Neural progenitor cell (in vitro differentiated cells): ENCODE measurements at places on chromosomes 16 and 17.

GRCh38 chr16:52597073-52597771, 50.3 kb upstream of the TOX3 start:
- DNase-seq = no peak

DNA sequence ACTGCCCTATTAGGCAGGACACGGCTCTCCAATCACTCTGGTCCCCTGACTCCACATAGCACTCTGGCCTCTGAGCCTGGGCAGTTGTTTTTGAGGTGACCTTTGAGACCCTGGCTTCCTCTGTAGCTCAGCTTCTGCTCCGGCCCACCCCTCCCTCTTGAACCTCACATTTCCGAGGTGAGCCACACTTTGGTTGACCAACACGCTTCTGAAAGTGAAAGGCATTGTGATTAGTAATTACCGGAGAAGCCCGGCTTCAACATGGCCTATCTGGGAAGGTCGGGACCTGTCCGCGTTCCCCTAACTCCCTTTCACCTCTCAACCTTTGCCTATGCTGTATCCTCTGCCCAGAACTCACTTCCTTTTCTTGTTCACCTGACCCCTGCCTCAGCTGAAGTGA, 10.3 kb upstream of the ITGAX start:
- no peak for DNase-seq

- DNase-seq = peak; percentile 76
These were observed 1.5 kb downstream of the DLX3 start for GRCh38 chr17:49993423-49994060.

- DNase-seq = no peak
These were observed 8.2 kb downstream of the CAPN15 start for GRCh38 chr16:535446-536405.

- no peak for DNase-seq
These were observed 103.2 kb upstream of the SDK2 start for GRCh38 chr17:73747221-73748002.

DNA sequence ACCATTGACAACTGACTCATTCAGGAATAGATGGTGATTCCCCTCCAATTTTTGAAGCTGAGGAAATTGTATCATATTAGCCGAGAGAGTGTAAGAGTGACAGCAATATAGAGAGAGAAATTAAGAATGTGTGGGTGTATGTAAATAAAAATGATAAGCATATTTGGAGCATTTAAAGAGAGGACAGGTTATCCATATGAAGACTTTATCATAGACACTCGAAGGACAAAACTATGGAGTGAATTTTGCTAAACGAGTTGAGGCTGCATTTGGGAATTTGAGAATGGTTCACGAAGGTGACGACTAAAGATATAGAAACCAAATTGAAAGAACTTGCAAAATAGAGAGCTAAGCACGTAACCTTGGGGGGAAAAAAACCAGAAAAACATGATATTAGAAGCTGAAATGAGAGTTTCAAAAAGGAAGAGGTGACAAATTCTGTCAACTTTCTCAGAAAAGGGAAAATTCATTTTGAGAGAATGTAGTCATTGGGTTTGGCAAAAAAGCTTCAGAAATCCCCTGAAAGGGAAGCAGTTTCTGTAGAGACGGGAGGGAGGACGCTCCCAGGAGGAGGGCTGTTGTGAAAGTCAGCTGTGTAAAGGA, 129.7 kb downstream of the KCNJ2 start:
- DNase-seq = no peak

- DNase-seq = no peak
These were observed 490.2 kb upstream of the SALL1 start for GRCh38 chr16:51641191-51641765.

DNA sequence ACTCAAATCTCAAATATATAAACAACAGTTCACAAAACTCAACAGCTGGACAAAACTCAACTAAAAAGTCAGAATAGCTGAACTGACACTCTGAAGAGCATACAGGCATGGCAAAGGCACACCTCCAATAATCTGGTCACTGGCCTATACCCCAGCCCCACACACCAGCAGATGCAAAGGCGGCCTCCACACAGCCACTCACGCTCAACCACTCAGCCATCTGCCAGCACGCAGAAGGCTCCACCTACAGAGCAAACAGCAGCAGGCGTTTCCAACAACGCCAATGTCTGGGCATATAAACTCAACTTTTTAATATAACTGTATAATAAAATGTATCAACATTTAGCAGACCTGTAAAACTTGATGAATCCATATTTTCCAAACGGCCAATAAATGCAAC, 17.2 kb downstream of the USP7 start:
- DNase-seq = no peak

- no peak for DNase-seq
These were observed 6.5 kb upstream of the CCL23 start for GRCh38 chr17:36024106-36024869.

- DNase-seq = no peak
These were observed 1.0 kb upstream of the HOXB8 start for GRCh38 chr17:48615963-48616716.

DNA sequence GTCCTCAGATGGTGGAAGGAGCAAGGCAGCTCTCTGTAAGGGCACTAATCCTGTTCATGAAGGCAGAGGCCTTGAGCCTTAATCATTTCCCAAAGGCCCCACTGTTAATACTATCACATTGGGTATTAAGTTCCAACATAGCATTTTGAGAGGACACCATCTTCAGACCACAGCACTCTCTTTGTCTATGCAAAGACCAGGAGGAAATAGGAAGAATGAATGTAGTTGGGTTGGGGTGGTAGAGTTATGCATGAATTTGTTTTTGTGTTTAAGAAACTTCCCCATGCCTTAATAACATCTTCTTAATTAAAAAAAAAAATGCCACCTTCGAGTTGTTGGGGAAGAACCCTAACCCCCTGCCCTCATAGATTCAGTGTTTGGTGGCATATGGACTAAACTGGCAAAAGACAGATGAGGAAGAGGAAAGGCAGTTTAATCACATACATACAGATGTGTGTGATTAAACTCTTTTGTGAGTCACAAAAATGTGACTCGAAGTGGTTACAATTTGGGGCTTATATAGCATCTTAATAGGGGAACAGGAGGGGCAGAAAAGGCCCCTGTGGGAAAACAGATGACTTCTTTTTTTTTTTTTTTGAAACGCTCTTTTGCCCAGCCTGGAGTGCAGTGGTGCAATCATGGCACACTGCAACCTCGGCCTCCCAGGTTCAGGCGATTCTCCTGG, 35.0 kb upstream of the SLC5A10 start:
- DNase-seq = no peak

- DNase-seq = peak; percentile 64
These were observed 5.3 kb downstream of the RPL13 start for GRCh38 chr16:89565506-89566372.

- no peak for DNase-seq
These were observed 8.7 kb downstream of the C16orf87 start for GRCh38 chr16:46822270-46822669.

- no peak for DNase-seq
These were observed 2.9 kb upstream of the RNPS1 start for GRCh38 chr16:2270588-2271470.

DNA sequence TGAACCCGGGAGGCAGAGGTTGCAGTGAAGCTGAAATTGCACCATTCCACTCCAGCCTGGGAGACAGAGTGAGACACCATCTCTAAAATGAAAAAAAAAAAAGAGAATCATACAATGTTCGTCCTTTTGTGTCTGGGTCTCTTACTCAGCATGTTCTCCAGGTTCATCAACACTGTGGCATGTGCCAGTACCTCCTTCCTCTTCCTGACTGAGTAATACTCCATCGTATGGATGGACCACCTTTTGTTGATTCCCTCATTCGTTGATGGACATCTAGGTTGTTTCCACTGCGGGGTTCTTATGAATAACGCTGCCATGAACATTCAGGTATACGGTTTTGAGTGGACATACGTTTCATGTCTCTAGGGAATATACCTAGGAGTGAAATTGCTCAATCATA, 4.1 kb upstream of the HS3ST6 start:
- DNase-seq = no peak

DNA sequence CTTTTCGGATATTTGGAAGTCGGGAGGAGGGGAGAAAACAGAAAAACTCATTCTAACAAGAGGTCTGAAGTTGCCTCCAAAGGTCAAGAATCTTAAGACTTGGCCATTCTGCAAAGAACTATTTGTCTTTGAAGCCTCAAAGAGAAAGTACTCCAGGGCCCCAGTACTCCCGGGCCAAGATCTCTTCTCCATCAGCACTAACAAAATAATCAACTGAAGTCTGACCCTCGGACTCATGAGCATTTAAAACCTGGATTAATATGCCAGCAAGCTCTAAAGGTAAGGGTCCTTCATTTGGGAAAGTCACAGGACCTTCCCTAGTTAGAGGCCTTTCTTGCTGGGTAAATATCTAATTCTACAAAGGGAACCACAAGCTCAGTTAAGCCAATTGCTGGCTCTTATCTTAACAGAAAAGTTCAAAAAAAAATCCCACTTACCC, 4.5 kb downstream of the AXIN2 start:
- no peak for DNase-seq

DNA sequence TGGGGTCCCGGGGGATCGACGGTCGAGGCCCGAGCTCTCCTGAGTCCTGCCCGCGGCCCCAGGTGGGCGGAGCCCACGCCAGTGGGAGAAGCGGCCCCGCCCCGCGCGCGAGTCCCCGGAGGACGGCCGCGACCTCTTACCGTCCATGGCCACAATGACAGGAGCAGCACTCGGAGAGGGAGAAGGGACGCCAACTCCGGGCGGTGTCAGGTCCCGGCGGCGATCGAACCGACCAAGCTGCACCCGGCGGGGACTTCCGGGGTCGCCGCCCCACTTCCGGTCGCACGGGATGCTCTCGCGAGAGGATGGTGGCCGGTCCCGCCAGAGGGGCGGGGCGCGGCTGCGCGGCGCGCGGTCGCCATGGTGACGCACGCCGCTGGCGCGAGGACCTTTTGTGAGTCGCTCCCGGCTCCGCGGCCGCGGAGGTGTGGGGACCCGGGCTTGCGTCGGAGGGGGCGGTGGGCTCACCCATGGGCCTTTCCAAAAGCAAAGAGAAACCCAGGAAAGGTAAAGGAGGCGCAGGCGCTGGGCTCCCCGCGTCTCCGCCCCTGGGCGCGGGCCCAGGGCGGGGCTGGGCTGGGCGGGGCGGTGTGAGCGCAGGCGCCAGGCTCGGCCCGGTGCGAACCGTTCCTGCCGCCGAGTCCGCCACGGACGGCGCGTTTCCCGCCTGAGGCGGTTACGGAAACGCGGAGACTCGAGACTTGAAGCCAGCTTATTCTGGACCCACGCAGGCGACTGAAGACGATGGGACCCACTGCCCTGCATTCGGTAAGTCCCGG, at the start of the genes CHMP1A and SPATA33:
TSS of gene CHMP1A (minus strand) at position 267 of the 779 bp plus-strand sequence. CDS start at position 147, 120 bp downstream.
TSS of gene SPATA33 (plus strand) at position 395 of the 779 bp plus-strand sequence. CDS start at position 471, 76 bp downstream.
- peak; percentile 97 for DNase-seq

GRCh38 chr16:58032710-58033293, 7.2 kb downstream of the MMP15 start:
- no peak for DNase-seq

- no peak for DNase-seq
These were observed 1378.8 kb upstream of the CDH8 start for GRCh38 chr16:63415014-63415413.

- no peak for DNase-seq
These were observed 235.7 kb upstream of the AXIN2 start for GRCh38 chr17:65797101-65797500.

- DNase-seq = no peak
These were observed 46.2 kb downstream of the HSD17B2 start for GRCh38 chr16:82081264-82081663.

DNA sequence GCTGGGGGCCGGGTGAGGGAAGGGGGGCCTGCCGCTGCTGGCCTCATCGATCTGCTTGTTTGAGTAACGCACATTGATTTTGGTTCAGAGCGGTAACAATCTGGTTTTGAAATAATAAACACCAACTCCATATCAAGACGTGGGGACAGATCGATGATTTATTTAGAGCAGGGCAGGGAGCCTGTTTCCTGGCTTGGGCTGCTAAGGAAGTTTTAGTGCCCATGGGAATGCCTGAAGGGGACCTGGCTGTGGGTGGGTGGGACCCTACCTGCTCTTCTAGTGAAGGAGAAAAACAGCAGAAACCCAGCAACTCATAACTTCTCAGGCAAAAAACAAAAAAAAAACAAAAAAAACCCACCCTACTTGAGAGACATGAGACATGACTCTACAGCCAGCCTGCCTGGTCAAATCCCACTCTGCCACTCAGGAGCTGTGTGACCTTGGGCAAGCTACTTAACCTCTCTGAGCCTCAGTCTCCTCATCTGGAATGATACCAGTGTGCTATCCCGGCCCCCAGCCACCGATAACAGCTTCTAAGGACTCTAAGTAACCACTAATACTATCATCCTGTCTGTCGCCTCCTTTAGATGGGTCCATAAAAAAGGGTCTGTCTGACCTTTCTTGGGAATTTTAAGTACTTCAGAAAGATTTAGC, 66.0 kb downstream of the PIPOX start:
- no peak for DNase-seq

DNA sequence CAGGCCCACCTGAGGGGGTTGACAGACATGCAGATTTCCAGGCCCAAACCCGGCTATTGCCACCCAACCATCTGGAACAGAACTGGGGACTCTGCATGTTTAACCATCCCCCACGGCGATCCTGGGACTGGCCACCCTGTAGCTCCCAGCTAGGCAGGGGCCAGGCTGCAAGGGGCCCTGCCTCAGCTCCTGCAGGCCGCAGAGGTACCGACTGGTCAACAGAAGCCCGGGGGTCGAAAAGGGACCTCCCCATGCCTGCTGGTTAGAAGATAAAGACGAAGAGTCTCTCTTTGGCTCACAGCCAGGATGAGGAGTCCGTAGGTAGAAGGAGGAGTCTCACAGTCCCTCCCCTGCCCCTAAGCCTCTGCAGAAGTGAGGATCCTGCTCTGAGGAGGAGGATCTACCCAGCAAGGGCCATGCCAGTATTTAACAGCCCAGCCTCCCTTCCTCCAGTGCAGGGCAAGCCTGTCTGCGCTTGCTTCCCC, 223.4 kb upstream of the TNRC6C start:
- DNase-seq = peak; percentile 44

DNA sequence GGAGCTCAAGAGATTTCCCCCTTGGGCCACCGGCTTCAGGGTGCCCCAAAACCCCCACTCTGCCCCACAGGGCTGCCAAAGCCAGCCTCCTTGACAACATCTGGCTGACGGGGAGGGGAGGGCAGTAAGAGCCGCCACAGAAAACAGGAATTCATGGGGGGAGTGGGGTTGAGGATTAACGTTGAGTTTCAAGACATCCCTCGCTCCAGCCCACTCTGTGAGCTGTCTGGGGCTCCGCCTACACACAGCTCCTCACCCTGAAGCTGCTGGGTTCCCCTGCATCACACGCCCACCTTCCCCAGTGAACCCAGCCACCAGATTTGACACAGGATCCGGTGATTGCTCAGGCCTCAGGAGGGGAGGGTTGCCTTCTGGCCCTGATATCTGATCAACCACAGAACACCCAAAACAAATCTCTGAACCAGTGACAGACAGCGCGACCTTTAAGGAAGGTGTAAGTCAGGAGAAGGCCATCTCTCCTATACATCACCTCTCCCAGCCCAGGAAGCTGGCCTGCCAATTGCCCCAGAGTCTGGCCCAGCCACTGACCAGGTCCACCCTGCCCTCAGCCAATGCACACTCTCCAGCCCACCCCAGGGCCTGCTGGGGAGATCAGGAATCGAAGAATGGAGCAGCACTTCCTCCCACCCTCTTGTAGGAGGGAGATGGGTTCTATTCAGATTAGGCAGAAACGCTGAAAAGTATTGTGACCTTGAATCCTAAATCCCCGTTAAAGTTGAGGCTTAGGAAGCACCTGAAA, 132.1 kb downstream of the CLEC16A start:
- DNase-seq = peak; percentile 24

GRCh38 chr16:70805380-70805779, 4.4 kb upstream of the VAC14 start:
- DNase-seq = no peak
